ENCODE measurements at places on chromosomes 1 and 21.

DNA sequence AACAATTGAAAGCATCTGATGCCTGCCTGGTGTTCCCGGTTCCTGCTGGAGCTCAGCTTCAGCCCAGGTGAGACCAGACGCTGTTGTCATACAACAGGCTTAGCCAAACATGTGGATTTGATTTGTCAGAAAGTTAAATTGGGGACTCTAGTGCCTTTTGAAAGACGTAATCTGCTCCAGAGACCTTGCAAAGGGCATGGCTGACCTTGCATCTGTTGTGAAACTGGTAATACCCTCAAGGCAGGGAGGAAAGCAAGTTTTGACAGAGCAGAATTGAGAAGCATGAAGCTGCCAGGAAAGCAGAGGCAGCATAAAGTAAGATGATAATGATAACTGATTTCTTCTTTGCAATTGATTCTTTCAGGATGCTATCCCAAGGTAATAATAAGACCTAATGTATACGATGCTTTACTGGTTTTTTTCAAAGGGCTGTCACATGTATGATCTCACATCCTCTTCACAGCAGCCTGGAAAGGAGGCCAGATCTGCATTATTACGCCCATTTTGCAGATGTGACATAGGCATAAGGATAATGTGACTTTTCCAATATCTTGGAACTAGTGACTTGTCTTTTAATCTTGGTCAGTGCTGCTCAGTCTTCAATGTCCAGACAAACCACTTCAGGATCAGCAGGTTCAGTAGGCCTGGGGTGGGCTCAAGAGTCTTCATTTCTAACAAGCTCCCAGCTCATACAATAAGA lies 24.7 kb upstream of the CNN3 start:
- DNase-seq: no peak

DNA sequence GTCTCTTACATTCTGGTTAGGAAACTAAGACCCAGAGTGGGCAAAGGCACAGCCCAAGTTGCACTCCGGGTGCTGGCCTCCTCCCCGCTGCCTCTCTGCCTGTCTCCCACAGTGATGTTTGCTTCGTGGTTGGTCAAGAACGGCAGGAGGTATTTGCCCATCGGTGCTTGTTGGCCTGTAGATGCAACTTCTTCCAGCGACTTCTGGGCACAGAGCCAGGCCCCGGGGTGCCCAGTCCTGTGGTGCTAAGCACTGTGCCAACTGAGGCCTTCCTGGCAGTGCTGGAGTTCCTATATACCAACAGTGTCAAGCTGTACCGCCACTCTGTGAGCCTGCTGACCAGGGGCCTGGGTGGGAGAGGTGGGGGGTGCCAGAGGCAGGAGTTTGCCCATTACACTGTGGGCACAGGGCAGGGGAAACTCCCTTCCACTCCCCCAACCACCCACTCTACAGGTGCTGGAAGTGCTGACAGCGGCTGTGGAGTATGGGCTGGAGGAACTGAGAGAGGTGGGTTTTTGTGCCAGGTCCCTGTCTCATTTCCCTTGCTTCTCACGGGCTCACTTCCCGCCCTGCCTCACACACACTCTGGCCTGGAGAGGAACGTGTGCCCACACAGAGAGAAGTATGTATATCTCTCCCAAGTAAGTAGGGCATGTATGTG lies 1.9 kb downstream of the BTBD19 start:
- DNase-seq: no peak

- DNase-seq: no peak
Observed at GRCh38 chr1:8004113-8004802, 21.9 kb downstream of the ERRFI1 start.

DNA sequence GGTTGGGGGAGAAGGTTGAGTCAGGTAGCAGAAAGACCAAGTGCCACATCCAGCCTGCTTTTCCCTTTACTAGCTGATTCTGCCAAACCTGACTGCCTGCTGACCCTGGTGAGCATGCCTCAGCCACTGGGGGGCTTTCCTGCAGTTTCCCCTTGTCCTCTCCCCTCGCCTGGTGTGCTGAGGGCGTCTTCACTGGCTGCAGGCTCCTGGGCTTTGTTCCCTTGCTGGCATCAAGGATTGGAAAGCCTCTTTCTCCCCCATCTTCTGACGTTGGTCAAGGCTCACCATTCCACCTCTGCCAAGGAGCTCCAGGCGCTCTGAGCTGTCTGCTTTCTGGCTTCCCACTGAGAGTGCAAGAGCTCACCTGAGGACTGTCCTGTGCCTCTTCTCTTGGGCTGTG lies 28.4 kb downstream of the MAN1C1 start:
- DNase-seq: no peak

DNA sequence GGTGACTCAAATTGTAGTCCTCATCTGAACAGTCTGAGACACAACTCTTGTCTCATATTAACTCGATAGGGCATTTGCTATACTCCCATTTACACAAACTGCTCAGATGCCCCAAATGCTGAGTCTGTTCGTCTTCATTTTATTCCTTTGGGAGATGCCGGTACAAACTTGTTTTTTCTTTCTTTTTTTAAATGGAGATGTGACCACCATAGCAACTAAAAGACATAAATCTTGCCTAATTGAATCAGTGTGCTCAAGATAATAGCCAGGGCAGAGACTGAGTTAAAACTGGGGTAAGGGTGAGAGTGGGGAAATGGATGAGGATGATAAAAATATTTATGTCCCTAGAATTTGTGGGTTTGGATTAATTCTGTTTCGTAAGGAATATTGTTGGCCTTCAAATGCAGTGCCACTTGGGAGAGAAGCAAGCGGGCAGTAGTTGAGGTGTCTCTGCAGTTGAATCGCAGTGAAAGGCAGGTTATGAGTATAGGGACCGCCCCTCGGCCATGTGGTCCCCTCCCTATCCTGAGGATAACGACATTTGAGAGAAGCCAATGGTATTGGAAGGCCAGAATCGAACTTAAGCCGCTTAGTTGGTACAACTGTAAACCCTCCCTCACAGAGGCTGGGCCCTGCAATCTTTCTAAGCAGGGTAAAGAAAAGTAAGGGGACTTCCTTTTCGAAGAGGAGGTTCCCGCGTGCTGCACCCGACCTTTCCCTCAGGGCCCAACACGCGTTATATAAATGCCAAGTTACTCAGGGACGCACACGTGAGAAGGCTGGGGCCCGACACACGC lies 859 bp upstream of the LRRC8B start:
- DNase-seq: no peak

- no peak for DNase-seq
Observed at GRCh38 chr1:204511366-204511765, 4.8 kb upstream of the MDM4 start.

- DNase-seq: no peak
Observed at GRCh38 chr1:201022820-201023516, 546 bp downstream of the KIF21B start.

- no peak for DNase-seq
Observed at GRCh38 chr1:31860581-31860980, 44.8 kb upstream of the SPOCD1 start.

GRCh38 chr1:26907071-26907917 lies 6.5 kb downstream of the NR0B2 start:
- DNase-seq: peak; percentile 83

DNA sequence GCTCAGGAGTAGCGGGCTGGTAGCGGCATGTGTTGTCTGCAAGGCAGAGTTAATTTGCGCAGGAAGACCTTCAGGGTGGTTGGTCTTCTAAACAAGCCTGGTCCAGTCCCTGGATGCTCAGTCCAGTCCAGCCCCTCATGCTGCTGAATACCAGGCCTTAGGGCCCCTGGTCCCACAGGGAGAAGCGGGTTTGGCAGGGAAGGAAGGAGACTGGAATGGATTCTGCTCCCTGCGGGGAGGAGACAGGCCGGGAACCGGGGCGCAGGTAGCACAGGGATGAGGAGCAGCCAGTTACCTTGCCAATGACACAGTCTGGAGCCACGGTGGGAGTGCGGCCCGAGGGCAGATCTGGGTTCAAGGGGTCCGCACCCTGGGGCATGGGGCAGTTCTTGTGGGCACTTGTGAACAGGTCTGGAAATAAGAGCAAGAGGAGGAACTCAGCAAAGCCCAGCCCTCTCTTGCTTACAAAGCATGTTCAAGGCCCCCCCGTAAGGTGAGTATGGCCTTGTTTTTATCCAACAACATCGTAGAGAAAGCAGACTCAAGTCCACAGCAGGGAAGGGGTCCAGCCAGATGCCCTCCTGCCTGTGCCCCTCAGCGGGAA lies 10.1 kb downstream of the FAM131C start:
- DNase-seq: no peak

DNA sequence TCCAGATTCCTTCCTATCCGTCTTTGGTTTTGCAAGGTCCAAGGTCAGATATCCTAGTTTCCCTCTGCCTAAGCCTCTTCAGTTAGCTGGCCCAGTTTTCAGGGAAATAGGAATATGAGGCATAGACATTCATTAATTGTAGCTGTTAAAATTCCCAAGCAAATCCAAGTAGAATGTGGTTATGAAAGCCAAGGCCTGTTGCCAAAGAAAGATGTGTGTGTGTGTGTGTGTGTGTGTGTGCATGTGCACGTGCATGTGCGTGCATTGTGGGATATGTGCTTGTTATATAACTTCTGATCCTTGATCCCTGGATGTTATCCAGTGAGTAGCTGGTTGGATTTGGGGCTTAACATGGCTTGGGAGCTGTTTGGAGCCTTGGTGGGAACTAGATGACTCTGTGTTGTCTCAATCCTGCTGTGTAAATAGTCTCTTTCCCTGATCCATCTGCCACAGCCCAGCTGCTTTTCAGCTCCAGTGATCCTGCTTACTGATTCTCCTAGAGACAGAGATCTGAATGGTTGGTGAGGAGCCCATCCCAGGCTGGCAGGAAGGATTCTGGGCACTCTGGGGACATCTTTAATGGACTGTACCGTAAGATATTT lies 70.6 kb upstream of the GCLM start:
- no peak for DNase-seq

GRCh38 chr21:22374218-22374969 lies 1376.2 kb downstream of the NCAM2 start:
- DNase-seq: no peak

- DNase-seq: peak; percentile 26
Observed at GRCh38 chr1:244341455-244342450, 110.0 kb downstream of the ADSS2 start.

DNA sequence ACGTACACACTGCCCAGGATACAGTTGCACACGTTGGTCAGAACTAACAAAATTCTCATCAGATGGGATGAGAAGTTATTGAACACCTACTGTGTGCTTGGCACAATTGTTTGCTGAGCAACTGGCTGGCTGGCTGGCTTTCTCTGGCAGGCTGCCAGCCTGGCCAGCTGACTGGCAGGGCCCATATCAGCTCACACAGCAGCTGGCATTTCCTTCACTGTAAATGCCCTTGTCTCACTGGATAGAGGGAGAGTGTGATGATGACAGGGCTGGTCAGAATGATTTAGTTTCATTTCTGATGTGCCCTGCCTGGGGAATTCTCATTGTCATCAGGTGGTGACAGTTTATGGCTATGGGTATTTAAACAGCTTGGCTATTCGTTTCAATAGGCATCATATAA lies 15.8 kb downstream of the CAMK2N1 start:
- DNase-seq: no peak

DNA sequence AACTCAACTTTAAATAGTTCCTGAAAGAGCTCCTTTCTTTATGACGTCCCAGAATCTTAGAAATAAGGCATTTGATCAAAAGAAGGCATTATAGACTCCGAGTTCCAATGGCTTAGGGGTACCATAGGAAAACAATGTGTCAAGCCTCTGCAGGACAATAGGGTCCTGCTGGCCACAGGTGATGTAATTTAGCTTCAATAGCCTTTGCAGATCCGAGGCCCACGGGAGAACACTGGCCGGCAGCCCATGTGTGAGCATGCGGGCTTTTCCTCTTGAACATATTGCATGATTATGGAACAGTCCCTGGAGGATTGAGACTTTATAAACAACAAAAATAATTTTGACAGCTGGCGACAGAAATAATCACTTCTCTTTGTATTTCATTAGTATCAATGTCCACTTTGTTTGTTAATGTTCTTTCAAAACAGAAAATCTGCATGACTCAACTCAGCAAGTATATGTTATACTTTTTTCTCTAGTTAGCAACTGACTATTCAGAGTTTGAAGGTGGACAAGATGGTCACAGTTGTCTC lies 49.0 kb upstream of the NR5A2 start:
- no peak for DNase-seq

GRCh38 chr1:178345807-178346206 lies 151.0 kb downstream of the CLEC20A start:
- DNase-seq: no peak

- no peak for DNase-seq
Observed at GRCh38 chr1:33762962-33763361, 100.9 kb upstream of the HMGB4 start.

- peak; percentile 79 for DNase-seq
Observed at GRCh38 chr1:212485913-212486618, 53.3 kb downstream of the NENF start.

DNA sequence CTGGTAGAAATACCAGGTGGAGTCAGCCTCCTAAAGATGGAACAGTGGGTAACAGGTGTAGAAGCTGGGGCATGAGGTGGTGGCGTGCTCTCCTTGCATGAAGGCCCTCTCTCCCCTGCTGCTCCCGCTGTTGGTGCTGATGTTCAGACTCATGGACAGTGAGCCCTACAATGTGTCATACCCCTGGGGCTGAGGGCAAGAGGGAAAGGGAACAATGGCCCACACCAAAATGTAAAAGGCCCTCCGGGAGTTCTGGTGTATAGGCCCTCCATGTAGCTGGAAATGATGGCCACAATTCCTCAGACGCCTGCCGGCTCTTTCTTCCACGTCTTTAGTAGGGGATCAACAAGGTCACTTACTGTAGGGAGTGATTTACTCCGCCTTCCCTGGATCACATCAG lies 194.9 kb downstream of the DYRK1A start:
- no peak for DNase-seq

DNA sequence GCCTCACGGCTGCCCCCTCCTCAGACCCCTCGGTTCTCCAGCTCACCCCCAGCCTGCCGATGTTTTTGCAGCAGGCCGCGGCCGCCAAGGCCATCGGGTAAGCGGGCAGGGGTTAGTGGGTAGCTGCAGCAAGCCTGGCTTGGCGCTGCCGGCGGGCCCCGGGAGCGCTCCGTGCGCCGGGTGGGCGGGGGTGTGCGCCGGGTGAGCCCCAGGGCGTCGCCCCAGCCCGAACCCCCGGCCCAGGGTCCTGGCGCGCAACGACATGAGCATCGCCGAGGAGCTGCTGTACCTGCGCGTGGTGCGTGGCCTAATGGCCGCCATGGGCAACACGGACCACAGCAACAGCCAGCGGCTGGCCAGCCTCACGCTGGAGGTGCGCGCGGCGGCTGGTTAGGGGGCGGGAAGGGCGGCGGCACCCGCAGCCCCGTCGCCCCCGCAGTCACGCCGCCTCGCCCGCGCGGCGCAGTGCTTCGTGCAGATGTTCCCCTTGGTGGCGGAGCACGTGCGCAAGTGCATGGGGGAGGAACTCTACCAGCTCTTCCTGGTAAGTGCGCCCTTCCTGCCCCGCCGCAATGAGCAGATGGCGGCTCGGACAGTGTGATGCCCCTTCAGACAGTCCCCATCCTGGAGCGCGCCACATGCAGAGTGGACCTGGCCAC lies 6.5 kb downstream of the RNU5D-1 start:
- DNase-seq: no peak

DNA sequence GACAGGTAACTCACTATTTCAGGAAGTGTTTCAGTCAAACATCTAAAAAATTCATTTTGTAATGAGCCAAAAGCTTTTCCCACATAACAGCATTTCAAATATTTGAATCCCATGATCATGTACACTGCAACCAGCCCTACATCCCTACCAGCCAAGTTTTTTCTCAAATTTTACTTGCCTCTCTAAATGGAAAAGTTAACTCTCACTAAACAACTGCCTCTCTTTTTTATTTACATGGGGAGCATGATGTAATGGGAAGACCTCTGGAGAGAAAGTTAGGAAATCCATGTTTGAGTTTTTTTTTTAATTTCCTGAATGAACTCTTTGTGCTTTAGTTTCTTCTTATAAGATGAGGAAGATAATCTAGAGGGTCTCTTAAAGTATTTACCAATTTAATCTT lies 70.5 kb downstream of the TTLL7 start:
- no peak for DNase-seq

GRCh38 chr1:25837262-25837875 lies 17.6 kb downstream of the MTFR1L start:
- no peak for DNase-seq
